ENCODE measurements at places on chromosomes 7 and 10.
A peak's percentile ranks its signal among the peaks of the same experiment; 100 is the strongest.

DNA sequence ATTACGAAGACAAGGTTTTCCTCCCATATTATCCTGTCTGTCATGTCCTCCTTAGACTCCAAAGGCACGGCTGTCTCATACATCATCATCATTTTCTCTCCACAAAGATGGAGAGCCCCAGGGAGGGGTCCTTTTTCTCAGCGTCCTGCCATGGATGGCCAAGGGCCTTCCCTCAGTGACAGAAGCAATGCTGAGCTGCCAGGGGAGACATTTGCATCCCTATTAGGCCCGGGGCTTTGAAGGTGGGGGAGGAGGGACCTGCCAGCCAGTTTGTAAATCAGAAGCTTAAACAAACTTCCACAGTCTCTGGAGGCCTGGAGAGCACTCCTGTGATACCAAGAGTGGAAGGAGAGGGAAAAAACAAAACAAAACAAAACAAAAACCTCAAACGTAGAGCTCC is 112.4 kb upstream of the ADO start:
- no peak for DNase-seq

- DNase-seq = no peak
Observed at GRCh38 chr10:63145782-63146181, 12.7 kb downstream of the NRBF2 start.

GRCh38 chr10:62811159-62811875 is 4.8 kb downstream of the EGR2 start:
- DNase-seq = peak; percentile 89

GRCh38 chr10:44713307-44713706 is 197.8 kb upstream of the TMEM72 start:
- DNase-seq = no peak

DNA sequence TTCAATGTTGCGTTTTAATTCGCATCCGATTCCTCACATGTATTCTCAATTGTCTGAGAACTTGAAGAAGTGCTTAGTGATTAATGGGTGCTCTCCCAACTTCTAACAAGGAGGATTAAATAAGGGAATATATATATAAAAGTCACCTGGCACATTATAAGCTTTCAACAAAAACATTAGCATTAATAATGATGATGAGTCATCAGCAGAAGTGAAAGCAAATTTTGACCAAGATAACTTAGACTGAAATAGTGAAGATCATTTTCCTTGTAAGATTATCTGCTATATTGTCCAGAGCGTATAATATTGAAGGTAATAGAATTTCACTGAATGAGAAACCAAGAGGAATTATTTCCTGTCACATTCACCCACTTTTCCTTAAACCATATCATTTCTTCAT is 8.5 kb downstream of the ASAH2 start:
- no peak for DNase-seq

GRCh38 chr7:149145031-149145845 is 2.0 kb upstream of the ZNF398 start:
- no peak for DNase-seq

DNA sequence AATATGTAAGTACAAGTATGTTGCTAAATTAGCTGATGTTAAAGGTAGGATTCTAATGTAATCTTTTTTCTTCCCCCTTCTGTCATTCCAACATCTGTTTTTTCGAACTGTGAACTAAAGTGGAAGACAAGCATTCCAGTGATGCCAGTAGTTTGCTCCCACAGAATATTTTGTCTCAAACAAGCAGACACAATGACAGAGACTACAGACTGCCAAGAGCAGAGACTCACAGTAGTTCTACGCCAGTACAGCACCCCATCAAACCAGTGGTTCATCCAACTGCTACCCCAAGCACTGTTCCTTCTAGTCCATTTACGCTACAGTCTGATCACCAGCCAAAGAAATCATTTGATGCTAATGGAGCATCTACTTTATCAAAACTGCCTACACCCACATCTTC is 62.7 kb downstream of the WAC start:
- no peak for DNase-seq

- DNase-seq = no peak
Observed at GRCh38 chr7:127214956-127215718, 37.6 kb downstream of the GRM8 start.

DNA sequence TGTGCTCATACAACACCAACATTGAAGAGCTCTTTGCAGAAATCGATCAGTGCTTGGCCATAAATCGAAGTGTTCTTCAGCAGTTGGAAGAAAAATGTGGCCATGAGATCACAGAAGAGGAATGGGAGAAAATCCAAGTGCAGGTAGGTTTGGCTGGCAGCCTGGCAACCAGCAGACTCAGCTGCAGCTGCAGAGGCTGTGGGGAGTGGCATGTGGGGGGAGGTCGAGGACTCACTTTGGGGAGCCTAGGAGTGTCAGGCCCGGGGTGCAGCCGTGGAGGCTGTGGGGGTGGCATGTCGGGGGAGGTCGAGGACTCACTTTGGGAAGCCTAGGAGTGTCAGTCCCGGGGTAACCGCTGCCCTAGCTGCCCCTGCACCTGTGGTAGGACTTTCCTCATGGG is 35.1 kb downstream of the RNF32 start:
- DNase-seq = no peak

DNA sequence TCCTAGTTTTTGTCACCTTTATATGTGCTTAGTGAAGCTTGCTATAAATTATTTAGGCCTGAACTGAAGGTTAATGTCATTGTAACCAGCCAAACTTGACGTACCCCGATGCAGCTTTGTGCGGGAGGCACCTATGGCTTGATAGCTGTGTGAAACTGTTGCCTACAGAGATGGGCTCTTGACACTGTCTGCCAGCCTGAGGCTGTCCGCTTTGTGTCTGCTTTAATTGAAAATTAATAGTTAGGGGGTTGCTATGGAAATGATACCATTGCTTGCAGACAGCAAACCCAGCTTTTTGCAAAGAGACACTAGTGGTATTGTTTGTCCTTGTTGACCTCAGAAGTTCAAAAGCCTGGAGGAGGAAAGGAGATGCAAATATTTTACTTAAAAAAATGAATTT is 2.1 kb upstream of the FOXP2 start:
- no peak for DNase-seq

- no peak for DNase-seq
Observed at GRCh38 chr7:29363636-29364425, 169.3 kb downstream of the CHN2 start.

GRCh38 chr10:59082249-59082648 is 94.2 kb upstream of the PHYHIPL start:
- DNase-seq = no peak

All from activated effector memory CD4-positive, alpha-beta T cell treated with anti-CD3 and anti-CD28 coated beads, Interleukin-2, amount 50 U/mL, for 16 hours (primary cell).